ENCODE measurements at places on chromosomes 3 and 15.

DNA sequence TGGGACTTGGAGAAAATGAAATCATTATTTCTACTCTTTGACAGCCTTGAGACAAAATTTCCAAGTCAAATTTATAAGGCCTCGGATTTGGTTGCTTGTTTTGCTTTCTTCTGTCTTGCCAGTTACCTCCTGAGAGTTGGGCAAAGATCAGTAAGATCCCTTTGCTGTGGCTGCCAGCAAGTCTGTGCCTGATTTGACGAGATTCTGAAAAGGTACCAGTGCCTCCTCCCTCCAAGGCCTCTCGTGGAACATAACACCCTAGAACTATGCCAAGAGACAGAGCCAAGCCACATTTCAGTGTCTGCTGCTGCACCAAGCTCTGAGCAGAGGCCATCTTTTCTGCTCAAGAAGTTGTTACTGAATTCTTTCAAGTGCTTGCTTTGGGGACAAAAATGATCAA is 61.0 kb downstream of the GTPBP8 start:
- no peak for DNase-seq

DNA sequence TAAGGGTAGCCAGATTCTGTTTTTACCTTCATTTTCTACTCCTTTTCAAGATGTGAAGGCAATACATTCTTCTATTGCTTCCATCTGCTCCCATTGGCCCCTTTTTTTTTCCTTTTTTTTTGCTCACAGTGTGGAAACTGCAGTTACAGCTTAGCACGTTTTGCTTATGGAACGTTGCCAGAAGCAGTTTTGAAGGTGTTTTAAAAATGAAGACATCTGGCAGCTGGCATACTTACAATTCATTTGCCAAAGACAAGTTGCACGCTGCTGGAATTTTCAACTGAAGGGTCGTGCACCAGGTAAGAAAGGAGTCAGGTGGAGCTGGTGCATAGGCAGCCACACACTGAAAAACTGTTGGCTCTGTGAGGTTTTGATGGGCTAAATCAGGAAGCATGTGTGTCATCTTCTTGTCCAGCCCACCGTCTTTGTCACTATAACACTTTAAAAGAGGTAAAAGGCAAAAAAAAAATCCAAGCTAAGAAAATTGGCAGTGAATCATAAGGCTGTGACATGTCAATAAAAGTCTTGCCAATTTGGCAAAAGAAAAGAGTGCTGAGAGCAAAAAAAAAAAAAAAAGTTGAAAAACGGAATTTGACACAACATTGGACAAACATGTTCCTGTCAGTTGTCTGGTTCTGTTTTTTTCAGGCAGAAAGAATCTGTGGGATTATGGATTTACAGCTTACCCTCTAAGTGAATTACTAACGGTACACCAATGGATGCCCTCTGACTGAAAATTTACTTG is 225.4 kb upstream of the SOX2 start:
- DNase-seq = no peak

- DNase-seq = no peak
These were observed 620.3 kb downstream of the FHIT start for GRCh38 chr3:60630953-60631352.

- DNase-seq = no peak
These were observed 383.7 kb downstream of the GAP43 start for GRCh38 chr3:116007000-116007399.

DNA sequence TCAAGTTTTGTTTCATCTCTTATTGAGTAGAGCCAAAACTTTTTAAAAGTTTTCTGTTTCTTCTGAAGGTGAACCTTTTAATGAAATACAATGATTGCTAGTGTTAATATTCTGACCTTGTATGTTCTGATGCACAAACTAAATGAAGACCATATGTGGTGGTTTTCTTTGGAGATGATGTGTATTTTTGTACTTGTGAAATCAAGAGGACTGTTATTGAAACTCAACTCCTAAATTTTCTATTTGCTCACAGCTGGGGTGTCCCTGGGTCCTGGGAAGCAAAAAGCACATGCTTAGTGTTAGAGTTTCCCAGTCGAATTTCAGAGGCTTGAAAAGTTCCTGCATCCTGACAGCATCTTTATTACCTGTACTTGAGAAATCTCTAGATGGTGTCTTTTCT is 1185.8 kb upstream of the ALCAM start:
- no peak for DNase-seq

DNA sequence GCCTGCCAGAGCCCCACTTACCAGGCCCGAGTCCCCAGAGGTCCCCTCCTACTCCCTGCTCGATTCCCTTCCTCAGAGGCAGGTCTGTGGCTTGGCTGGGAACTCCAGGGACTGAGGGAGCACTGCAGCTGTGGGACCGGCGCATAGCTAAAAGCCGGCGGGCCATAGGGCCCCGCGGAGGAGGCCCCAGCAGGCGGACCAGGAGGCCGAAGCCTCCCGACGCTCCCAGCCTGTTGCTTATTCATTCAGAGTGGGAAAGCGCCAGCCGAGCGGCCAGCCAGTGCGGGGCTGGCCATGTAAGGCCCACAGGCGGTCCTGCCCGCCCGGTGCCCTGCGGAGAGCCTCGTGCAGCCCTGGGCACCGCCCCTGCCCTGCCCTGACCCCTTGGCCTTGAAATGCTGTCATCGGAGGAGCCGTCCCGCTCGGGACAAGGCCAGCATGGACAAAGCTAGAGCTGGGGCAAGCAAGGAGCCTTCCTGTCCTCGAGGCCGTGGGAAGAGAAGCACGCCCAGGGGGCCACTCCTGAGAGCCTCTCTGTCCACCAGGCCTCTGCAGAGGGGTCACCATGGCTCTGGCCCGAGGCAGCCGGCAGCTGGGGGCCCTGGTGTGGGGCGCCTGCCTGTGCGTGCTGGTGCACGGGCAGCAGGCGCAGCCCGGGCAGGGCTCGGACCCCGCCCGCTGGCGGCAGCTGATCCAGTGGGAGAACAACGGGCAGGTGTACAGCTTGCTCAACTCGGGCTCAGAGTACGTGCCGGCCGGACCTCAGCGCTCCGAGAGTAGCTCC is at the start of gene LOXL1:
Gene LOXL1 (plus strand): TSS at position 244 of the 784 bp plus-strand sequence. CDS start 322 bp downstream, at position 566.
- no peak for DNase-seq

DNA sequence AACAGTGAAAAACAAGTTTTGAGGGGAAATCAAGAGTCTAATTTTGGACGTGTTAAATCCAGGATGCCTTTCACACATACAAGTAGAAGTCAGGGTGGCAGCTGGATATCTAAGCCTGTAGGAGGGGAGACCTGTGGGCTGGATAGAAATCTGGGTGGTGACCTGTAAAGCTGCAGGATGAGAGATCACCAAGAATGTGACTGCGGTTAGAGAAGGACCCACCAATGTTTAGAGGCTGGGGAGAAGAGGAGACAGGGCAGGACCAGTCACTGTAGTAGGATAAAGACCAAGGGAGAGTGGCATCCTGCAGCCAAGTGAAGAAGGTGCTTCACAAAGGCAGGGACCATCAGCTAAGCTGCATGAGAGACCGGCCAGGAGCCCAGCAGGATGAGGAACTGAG is 36.2 kb downstream of the MRAS start:
- DNase-seq = no peak

GRCh38 chr3:69164296-69164695 is 41.9 kb upstream of the LMOD3 start:
- no peak for DNase-seq
